ENCODE measurements at places on chromosomes 16 and 17.

DNA sequence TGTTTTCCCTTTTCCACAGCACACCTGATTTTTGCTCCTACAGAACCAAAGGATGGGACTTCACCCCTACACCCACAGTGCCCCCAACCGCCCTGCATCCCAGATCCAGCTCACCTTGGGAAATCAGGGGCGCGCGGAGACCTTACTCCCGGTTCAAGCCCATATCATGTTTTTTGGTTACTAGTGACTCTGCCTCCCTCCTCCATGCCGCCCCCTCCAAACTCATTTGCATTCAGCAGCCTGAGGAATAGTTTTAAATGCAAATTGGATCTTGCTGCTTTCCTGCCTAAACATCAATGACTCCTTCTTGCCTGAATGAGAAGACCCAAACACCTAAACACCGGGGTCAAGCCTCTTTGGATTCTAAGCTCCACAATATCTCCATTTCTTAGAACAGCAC lies 331.8 kb downstream of the TMEM114 start:
- no peak for DNase-seq

GRCh38 chr17:65936013-65936412 lies 255.9 kb downstream of the CEP112 start:
- DNase-seq = no peak

- DNase-seq = no peak
Measured at GRCh38 chr17:35780950-35781349, 14.5 kb downstream of the MMP28 start.

GRCh38 chr17:43701318-43701743 lies 39.6 kb upstream of the MEOX1 start:
- no peak for DNase-seq

DNA sequence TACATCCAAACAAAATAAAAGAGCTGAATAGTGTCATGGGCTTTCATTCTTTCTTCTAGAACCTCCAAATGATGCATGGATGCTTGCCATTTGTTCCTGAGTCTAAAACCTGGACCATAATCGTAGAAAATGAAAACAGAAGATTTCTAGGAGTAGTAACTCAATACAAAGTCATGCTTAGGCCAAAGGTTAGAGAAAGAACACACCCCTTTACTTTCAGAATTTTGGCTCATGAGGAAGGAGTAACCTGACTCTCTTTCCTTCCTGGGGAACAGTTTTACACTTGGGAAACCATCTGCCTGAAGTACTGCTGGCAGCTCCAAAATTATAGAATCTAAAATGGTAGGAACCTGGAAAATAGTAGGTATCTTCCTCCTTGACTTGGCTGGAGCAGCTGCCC lies 137.2 kb downstream of the SNX11 start:
- DNase-seq = no peak

DNA sequence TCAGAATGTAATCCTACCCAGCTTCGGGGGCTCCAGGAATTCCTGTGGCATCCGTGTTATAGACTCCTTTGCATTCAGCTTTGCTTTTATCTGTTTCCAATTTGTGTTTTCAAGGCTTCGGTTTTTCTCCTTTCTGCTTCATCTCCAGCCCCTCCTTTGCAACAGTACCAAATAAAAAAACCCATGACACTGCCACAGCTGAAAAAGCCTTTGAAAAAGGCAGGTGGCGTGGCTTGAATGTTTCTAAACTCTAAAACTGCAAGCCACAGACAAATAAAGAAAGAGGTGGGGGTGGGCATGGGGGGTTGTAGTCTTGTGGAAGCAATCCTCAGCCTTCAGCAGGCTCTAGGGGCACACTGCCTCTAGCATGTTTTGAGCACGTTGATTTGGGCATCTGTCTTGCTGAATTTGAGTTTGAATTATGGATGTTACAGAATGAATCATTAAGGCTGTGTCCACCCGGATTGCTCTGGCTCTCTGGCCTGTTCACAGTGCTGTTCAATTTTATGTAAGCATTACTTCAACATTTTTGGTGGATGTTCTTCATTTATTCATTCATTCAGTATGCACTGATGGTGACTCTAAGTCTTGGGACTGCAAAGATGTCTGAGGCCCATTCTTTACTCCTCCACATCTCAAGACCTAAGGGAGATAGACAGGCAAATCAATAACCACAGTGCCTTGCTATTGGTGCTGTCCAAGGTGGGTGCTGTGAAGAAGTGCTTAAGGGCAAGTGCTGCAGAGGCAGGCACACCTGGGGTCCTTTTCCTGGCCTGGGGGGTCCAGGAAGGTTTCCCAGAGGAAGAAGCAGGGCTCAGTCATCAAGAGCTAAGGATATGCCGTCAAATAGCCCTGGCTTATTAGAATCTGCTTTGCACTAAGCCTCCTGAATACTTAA lies 77.4 kb downstream of the CDH13 start:
- DNase-seq = no peak

All from vagina (tissue), 2 donors.